ENCODE measurements at places on chromosomes 2 and 18. TPM values are rescaled to one million over a fixed set of nuclear protein-coding genes. Genes with fewer than 3 reads are reported as not detected.

Gene C2orf15
- 0.59 TPM for total RNA-seq

Gene CCDC178
- not detected for total RNA-seq

Gene RUFY4
- not detected for total RNA-seq

Gene NCKAP5
- 1.8 TPM for total RNA-seq

Gene ZNF521
- 27.5 TPM for total RNA-seq

Gene VWA3B
- total RNA-seq: 0.59 TPM

Gene UGT1A3
- total RNA-seq: not detected

Gene IHH
- under 0.01 TPM for total RNA-seq

Gene CCDC85A
- 0.29 TPM for total RNA-seq

Gene ABCB11
- total RNA-seq: under 0.01 TPM

Gene GLS
- total RNA-seq: 447 TPM
